ENCODE measurements at places on chromosomes 3 and 15.

DNA sequence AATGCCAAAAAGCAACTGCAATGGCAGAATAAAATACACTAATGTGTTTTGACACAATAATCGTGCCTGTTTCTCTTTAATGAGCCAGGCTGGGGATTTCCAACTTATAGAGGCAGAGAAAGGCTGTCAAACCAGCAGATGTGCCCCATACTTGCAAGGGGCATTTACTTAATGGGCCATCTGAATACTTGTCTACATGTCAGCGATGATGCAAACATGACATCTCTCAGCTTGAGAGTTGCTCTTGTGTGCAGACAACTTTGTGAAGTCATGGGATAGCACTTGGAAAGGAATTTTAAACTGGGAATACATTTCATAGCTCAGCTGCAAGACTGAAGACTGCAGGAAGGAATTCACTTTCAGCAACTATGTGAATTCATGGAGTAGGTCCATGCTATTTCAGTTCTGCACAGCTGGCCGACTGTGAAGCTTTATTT, 127.4 kb upstream of the ADAMTS9 start:
- H3K4me3 ChIP-seq = no peak overlapping the region
- H3K27me3 ChIP-seq = no peaks in the 10 kb centered on the region
- H3K27ac ChIP-seq = peak overlapping the region; percentile 92
- H3K36me3 ChIP-seq = no peaks in the 10 kb centered on the region
- peaks cover 35% of the 10 kb centered on the region for H3K4me1 ChIP-seq

DNA sequence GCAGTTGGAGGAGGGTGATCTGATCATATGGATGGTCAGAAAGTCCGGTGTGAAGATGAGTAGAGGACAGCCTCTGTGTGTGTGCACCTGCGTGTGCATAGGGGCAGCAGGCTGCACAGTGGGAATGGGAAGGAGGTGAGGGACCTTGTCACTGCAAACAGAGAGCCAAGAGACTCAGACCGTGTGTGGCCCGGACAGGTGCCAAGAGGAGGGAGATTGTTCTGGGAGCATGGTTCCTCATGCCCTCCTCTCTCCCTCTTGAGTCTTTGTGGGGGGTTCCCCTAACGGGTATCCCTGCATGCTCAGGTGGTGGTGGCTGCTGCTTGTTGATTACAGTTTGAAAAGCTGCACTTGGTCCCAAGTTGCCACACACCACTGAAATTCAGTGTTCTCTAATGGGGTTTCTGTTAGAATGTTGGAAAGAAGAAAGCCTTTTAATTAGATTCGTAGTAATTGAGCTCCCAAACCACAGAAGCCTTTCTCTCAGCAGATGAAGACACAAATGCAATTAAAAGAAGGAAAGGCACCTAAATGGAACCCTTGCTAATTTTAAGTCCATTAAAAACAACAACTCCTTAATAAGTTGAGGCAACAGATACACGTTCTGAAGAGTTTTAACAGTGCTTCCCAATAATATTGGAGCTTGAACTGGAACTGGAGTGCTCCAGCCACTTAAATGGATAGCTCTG, 68.9 kb downstream of the CHRNA7 start:
- no peaks in the 10 kb centered on the region for H3K27me3 ChIP-seq
- peaks cover 7% of the 10 kb centered on the region for H3K4me1 ChIP-seq
- H3K4me3 ChIP-seq = no peak overlapping the region
- no peaks in the 10 kb centered on the region for H3K36me3 ChIP-seq
- DNase-seq = no peak

DNA sequence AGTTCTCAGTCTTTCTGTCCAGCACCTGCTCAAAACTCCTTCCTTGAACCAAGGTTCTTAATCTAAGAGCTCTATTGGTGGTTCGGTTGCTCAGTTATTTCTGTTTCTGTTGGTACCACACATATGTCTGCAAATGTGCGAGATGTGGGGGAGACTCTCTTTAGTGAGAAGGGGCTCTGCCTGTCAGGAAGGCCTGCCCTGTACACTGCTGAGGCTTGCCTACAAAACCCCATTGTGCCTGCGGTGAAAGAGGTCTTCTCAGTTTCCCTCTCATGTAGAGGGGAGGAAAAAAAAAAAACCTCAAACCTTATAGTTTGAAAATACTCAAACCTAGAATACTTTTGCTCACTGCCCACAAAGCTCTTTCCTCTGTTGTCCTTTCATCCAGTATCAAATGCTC, 142.4 kb downstream of the CLSTN2 start:
- no peaks in the 10 kb centered on the region for H3K36me3 ChIP-seq
- H3K4me1 ChIP-seq = no peaks in the 10 kb centered on the region
- no peak overlapping the region for H3K27ac ChIP-seq
- H3K4me3 ChIP-seq = no peak overlapping the region

DNA sequence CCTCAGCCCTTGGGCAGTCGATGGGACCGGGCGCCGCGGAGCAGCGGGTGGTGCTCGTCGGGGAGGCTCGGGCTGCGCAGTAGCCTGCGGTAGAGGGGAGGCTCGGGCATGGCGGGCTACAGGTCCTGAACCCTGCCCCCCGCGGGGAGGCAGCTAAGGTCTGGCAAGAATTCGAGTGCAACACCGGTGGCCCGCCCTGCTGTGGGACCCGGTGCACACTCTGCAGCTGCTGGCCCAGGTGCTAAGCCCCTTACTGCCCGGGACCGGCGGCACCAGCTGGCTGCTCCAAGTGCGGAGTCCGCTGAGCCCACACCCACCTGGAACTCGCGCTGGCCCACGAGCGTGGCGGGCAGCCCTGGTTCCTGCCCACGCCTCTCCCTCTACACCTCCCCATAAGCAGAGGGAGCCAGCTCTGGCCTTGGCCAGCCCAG, 377.7 kb upstream of the RBMS3 start:
- no peaks in the 10 kb centered on the region for H3K27me3 ChIP-seq
- no peak for DNase-seq
- no peak overlapping the region for H3K4me3 ChIP-seq
- H3K27ac ChIP-seq = no peak overlapping the region
- H3K4me1 ChIP-seq = no peaks in the 10 kb centered on the region

- H3K4me1 ChIP-seq = no peaks in the 10 kb centered on the region
- no peak overlapping the region for H3K4me3 ChIP-seq
- no peak overlapping the region for H3K27ac ChIP-seq
- no peak for DNase-seq
- H3K27me3 ChIP-seq = no peaks in the 10 kb centered on the region
Observed at GRCh38 chr3:38177181-38177580, 11.8 kb downstream of the OXSR1 start.
